ENCODE measurements at places on chromosomes 6 and 20.

- no peak for DNase-seq
These were observed 91.6 kb upstream of the RIPOR2 start for GRCh38 chr6:25027221-25027916.

DNA sequence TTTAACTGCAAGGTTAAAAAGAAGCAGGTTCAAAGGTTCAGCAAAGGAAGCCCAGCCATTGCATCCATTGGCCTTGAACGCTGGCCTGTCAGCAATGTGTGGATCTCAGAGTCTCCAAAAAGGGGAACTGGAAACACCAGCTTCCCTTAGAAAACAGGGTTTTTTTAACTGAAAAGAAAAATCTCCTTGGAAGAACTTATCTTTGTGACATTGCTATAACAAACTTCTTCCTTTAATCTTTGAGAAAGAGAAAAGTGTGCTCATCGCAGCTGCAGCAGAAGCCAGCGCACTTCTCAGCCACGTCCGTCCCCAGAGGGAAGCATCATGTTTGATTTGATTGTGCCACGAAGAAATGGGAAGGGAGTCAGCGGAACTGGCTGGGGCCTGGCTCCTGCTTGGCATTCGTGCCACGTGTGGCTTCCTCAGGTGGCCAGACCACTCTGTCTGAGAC is 215.0 kb downstream of the SYNDIG1 start:
- DNase-seq: no peak

DNA sequence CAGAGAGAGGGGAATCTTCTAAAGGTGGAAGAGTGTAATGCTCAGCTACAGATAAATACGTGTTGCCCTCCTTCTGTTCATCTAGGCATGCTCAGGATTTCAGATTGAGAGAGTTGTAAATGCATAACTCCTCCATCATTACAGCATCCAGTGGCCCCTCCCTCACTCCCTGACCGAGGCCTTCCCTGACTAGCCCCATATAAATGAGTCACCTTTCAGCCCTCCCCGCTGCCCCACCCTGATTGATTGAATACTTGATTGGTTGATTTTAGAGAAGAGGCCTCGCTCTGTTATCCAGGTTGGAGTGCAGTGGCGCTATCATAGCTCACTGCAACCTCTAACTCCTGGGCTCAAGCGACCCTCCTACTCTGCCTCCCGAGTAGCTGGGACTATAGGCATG is 193.7 kb downstream of the EYA2 start:
- no peak for DNase-seq

- DNase-seq: no peak
These were observed 62.1 kb downstream of the WDR27 start for GRCh38 chr6:169639653-169640278.

GRCh38 chr6:127518191-127518709 is 885 bp downstream of the MTCL3 start:
- DNase-seq: no peak

GRCh38 chr6:2890976-2891767 is 11.9 kb downstream of the SERPINB9 start:
- peak; percentile 32 for DNase-seq

DNA sequence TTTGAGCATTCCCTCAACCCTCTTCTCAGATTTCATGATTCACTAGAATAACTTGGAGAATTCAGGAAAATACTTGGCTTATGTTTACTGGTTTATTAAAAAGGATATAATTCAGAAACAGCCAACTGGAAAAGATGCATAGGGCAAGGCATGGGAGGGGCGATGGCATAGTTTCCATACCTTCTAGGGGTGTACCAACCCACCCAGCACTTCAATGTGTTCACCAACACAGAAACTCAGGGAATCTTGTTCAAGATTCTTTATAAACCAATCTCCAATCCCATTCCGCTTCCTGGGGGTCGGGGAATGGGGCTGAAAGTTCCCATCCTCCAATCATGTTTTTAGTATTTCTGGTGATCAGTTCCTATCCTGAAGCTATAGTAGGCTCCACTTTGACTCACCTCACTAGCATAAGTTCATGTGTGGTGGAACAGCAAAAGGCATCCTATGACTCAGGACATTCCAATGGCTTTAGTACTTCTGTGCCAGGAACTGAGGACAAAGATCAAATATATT is 164.4 kb downstream of the SIM1 start:
- DNase-seq: no peak

DNA sequence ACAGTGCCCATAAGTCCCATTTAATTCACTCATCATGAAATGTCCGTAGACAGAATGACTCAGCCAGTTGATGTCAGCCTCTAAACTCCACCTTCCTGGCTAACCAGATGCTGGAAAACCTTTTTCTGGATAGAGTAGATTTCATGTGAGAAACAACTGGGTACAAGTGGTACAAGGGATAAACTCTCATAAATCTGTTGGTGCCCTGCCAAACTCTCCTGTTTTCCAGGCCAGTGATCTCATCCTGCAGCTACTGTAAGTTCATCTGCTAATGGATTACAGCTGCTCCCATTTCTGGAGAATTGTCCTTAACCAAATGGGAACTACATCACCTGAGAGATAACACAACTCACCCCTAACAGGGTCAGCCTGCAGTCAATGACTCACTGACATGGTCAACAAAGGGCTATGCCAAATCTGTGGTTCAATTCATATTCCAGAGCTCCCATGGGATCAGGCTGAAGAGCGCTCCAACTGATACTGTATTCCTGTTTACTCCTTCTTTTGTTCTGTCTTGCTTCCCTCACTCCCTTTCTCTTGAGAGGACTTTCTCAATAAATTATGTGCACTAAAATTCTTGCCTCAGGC is 210.1 kb upstream of the HDDC2 start:
- DNase-seq: no peak

DNA sequence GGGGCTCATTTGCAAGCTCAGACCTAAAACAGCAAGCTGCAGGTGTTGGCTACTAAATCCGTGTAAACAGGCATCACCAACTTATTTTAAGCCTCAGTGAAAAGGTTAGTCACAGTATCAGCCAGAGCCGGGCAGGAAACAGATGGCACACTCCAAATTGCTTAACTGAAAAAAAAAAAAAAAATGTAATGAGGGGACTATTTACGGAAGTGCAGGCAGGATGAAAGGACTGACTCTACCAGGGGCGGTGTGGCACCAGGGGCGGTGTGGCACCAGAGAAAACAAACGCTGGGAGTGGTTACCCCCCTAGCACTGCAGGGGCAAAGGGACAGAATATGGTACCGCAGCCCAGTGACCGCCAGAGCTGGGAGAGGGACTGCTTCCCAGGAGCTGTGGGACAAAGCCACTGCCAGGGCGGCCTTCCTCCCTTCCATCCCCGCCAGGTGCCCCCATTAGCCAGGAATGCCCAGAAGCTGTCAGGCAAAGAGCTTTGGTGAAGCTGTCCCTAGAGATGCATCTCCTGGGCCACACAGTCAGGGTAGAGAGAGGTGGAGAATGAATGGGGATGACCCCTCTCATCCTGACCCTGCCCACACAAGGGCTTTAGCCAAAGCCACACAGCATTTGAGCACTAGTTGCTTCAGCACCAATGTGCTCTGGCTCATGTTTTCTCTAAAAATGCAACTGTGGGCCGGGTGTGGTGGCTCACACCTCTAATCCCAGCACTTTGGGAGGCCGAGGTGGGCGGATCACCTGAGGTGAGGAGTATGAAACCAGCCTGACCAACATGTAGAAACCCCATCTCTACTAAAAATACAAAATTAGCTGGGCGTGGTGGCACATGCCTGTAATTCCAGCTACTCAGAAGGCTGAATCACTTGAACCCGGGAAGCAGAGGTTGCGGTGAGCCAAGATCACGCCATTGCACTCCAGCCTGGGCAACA is 39.6 kb upstream of the GFOD1 start:
- no peak for DNase-seq

DNA sequence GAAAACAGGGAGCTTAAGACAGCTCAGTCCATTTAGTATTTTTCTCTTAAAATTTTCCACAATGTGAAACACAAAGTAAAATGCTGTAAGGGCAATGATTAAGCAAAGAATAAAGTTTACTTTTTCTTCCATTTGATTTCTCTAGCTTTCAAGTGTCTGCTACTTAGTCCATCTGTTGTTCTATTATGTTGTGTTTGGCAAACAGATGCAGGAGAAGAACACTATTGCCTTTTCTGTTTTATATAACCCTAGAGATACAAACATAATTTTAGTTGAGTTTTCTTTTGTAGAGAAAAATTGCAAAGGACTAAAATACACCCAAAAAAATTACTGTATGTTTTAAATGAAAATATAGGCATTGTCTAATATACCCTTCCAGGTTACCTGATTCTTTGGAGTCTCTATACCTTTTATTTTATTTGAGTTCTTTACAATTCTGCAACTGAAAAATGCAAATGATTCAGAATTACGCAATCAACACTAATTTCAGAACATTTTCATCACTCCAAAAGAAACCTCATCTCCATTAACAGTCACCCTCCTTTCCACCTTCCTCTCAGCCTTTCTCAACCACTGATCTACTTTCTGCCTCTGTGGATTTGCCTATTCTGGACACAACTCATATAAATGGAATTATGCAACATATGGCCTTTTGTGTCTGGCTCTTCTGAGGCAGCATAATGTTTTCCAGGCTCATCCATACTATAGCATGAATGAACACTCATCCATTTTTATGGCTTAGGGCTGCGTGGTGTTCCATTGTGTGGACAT is 96.9 kb downstream of the MKKS start:
- no peak for DNase-seq

GRCh38 chr6:48743738-48744137 is 632.7 kb upstream of the PTCHD4 start:
- no peak for DNase-seq

DNA sequence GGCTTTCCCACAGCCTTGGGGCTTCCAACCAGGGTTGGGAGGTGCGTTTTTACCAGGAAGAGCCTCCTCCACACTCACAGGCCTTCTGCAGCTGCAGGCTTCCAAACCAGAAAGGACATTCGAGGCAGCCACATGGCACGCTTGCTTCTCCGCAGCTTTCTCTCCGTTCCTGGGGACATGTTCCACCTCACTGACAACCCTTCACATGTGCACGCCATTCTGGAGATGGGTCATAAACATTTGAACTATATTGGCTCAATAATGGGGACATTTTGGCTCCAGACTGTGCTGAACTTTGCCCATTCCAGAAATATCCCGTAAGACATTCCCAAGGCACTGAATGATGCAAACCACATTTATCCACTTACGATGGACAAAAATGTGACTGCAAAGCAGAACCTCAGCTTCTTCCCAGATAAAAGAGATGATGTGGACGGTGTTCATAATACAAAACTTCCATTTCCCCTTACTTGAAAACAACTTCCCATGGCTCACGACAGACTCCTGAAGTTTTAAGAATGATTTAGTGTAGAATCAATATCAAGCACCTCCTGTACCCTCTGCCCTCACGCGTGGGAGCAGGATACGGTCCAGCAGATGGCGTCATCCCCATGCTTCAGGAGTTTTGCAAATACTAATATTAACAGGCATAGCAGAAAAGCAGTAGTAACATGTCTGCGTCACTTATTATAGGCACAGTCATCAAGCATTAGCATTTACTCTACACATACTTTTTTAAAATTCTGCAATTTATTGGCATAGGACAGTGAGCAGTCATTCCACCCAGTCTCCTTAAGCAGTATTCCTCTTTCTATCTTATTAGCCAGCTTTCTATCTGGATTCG is 25.4 kb upstream of the FOXF2 start:
- DNase-seq: no peak

GRCh38 chr6:26358511-26358981 is 6.5 kb upstream of the BTN3A2 start:
- no peak for DNase-seq

DNA sequence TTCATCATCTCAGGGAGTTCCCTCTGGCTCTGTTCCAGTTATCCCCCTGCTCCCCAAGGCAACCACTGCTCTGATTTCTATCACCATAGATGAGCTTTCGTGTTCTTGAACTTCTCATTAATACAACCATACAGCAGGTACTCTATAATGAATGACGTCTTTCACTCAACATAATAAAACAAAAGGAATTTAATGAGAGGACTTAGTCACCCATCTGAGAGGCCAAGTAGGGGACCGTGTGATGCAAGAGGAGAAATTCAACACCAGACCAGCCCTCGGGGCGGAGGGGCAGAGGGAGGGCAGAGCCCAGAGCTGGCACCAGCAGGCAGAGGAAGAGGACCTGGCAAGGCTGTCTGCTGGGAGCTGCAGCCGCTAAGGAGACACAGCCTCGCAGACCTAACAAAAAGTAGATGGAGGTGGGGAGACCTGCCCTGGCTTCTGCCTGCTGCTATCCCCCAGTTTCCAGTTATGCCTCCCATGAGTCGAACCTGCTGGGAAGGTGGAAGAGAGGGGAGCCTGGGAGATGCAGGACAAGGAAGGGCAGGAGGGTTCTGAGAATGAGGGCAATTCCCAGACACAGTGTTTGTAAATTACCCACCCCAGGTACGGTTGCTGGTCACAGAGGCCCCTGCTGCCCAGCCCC is 13.8 kb downstream of the CCN5 start:
- DNase-seq: peak; percentile 15

- DNase-seq: no peak
These were observed 256.8 kb downstream of the NFATC2 start for GRCh38 chr20:51285684-51286083.

- no peak for DNase-seq
These were observed 37.3 kb downstream of the BLTP3A start for GRCh38 chr6:34829137-34829536.

GRCh38 chr6:157148391-157149323 is 174.7 kb downstream of the TMEM242 start:
- DNase-seq: peak; percentile 70

- DNase-seq: no peak
These were observed 37.1 kb upstream of the B4GALT5 start for GRCh38 chr20:49750611-49751396.

DNA sequence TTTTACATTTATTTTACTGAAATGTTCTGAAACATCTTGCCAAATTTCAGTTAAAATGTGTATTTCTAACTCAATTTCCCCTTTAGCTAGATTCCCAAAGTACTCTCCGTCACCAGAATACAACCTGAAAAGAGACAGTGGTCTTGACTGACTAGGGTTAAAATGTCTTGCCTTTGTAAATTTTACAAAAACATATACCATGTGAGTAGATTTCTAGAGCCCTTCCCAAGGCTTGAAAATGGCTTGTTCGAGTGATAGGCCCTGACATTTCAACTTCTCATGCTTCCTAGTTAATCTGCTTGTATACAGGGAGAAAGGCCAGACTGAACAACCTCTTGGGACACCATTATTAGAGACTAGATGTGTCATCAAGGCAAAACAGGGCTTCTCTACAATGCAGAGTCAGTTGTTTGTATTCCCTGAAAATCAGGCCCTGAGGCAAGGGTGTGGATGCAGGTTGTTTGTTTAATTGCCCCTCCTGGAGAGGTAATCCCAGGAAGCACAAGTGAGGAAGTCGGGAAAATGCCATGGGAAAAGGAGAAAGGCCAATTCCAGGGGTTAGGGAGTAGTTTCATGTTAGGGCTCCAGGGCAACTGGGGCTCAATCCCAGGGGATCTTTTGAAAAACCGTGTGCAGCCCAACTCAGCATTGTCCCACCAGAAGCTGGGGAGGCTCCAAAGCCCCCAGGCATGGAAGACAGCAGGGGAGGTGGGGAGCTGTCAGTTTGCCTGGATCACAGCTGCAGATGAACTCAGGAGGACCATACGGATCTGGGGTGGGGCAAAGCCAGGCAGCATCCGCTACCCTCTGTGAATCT is 11.6 kb upstream of the TFB1M start:
- no peak for DNase-seq

All from nucleus accumbens (tissue), 56 donors.